ENCODE measurements at places on chromosomes 11 and 22.

DNA sequence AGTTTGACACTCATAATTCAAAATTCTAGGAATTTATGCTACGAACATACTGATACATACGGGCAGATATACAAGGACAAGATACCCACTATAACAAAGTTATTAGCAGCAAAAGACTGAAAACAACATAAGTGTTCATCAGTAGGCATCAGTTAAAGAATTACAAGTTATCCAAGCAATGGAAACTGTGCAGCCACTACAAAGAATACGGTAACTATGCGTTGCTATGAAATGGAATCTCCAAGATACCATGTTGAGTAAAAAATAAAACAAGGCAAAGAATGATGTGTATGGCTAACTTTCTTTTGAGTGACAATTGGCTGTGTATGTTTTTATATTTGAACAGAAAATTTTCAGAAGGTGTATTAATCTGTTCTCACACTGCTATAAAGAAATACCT, 151.7 kb downstream of the ADAMTS15 start:
- DNase-seq: no peak

DNA sequence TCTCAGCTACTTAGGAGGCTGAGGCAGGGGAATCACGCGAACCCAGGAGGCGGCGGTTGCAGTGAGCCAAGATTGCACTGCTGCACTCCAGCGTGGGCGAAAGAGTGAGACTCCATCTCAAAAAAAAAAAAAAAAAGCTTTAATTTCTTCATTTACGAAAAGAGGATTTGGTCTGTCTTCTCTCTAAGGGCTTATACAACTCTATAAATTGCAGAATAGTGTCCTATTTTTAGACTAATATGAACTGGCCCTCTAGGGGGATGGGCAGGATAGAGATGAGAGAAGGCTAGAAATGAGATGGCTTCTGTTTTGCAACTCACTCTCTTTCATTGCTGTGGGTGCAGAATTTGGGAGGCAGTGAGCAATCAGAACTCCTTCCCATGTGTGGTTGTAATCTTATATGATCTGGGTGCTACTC, 11.3 kb downstream of the MAML2 start:
- DNase-seq: no peak

DNA sequence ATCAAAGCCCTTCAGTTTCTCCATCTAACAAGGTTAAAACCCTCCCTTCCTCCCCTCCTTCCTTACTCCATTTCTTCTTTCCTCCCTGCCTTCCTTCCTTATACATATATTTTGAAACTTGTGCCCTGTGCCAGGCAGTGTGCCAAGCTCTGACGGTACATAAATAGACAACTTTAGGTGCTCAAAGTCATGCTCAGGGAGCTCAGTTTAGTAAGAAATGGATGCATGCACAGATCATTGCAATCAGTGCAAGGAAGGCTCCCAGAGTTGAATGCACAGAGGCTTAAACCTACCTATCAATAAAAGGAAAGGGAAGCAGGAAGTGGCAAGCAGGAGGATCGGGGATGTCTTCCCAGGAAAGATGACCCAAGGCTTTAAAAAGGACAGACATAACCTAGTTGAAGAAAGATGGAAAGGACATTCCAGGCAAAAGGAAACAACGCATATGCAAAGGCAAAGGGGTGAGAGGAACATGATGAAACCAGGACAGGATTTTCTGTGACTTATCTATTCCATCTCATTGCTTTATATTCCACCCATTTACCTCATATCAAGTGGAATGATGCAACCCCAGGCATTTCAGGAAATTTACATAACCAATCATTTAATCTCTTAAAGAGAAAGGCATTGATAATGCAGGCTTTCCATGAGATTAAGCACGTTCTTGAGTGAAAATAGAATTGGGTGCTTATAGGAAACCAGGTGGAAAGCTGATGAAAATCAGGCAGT, 13.2 kb downstream of the FZD4 start:
- no peak for DNase-seq

- DNase-seq: no peak
Observed at GRCh38 chr22:19121631-19122142, 525 bp downstream of the DGCR2 start.

- no peak for DNase-seq
Observed at GRCh38 chr11:36350137-36350513, 54.0 kb downstream of the PRR5L start.
